Central memory CD8-positive, alpha-beta T cell (primary cell): ENCODE measurements at places on chromosomes 16 and 17.
A peak's percentile ranks its signal among the peaks of the same experiment; 100 is the strongest.

DNA sequence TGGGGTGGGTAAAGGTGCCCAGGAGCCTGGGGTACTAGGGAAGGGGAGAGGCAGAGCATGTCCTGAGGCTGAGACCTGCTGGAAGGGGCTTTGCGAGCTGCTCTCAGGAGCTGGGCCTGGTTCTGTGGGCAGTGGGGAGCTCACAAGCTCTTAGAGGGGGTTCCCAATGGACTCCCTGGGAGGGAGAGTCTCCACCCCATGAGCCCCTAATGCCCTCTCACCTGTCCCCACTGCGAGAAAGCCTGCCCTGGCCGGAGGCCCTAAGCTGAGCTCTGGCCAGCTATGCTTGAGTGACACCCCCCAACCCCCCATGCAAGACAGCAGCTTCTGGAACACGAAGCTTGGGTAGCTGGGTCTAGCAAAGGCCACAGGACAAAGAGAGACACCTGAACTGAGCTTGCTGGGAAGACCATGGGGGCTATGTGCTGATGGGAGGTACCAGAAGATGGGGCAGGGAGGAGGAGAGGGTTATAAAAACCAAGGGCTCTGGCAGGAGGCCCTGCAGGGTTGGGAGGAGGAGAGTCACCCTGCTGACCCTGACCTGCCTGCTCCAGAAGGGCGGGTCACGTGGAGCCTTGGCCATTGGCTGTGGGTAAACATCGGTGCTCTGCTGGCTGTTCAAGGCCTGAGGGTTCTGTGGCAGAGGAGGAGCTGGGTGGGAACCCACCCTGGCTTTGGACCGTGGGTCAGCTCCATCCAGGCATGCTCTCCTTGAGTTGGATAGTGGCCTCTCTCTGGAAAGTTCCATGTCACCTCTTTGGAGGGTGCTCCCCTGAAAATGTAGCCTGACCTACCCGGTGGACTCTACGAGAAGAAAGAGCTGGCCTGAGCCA lies 106.7 kb downstream of the RAB11FIP4 start:
- no peak for DNase-seq

DNA sequence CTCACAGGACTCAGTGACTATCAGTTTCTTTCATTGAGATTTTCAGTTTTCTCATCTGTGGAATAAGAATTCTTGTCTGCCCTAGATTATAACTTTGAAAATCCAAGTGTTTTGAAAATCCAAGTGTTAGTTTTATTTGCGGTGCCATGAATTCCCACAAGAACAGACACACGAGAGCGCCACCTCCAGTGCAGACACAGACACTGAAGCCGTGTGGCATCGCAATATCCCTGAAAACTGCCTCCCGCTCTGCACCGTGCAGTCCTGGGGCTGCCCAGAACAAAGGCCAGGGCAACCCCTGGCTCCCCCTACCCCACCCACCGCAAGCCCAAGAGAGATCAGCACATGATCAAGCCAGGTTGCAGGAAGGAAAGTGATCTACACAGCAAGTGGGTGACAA lies 229.5 kb upstream of the ASIC2 start:
- DNase-seq, result no peak

DNA sequence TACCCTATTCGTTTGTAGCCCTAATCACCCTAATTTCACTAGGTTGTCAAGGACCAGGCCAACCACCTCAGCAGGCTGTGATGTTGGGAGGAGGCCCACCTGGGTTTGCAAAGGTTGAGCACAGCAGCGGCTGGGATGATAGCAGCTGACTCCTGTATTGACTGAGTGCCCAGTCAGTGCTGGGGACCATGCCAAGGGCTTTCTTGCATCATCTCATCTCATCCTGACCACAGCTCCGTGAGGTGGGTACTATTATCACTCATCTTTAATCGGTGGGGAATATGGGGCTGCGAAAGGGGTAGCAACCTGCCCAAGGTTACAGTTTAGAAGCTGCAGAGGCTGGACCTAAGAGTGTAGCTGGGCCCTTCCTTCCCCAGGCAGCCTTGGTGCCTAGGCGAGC lies 11.7 kb downstream of the ATPAF2 start:
- DNase-seq, result no peak

- no peak for DNase-seq
These were observed 23.2 kb downstream of the MAP3K14 start for GRCh38 chr17:45293413-45294211.

GRCh38 chr17:76812263-76812662 lies 55.9 kb upstream of the MGAT5B start:
- no peak for DNase-seq

DNA sequence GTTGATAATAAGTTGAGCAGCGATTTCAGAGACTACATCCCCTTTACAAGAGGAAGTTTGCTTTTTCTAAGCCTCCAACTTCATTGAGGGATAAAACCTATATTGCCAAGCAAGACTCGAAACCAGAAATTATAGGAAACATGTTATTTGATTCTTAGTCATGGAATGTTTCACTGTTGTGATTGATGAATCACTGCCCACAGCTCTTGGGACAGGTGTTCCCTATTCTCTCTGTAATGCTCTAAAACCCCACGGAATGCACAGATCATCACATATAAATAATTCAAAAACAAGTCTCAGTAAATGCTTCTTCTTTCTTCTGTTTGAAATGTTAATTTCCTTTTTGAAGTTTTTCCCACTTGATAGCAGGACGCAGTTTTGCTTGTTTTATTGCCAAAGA lies 809.5 kb upstream of the GOT2 start:
- no peak for DNase-seq

- DNase-seq, result peak; percentile 37
These were observed 1.4 kb upstream of the ALDOA start for GRCh38 chr16:30063893-30064728.

- DNase-seq, result no peak
These were observed 1.6 kb downstream of the BFAR start for GRCh38 chr16:14634389-14634725.

DNA sequence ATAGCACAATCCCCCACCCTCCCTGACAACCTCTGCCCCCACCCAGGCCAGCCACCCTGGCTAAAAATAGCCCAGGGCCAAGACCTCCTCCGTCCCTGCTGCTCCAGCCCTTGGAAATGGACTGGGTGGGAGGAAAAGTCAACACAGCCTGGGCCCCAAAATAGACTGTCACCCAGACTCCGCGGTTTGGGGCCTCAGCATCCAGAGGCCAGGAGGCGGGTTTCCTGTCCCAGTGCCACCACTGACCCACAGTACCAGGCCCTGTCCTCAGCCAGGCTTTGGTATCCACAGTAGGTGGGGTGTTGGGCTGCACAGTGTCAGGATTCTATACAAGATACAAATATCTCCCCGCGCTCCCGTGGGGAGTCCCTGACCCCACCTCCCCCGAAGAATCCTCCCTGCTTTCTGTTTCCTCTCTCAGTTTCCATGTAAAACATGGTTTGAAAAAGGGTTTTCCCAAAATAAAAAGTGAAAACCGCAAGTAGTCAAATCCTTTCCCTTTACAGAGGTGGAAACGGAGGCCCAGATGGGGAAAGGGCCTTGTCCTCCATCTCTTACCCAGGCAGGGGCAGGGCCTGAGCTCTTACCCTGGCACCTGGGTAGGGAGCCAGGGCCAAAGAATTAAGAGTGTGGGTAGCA lies 20.1 kb downstream of the CPNE2 start:
- DNase-seq, result no peak

DNA sequence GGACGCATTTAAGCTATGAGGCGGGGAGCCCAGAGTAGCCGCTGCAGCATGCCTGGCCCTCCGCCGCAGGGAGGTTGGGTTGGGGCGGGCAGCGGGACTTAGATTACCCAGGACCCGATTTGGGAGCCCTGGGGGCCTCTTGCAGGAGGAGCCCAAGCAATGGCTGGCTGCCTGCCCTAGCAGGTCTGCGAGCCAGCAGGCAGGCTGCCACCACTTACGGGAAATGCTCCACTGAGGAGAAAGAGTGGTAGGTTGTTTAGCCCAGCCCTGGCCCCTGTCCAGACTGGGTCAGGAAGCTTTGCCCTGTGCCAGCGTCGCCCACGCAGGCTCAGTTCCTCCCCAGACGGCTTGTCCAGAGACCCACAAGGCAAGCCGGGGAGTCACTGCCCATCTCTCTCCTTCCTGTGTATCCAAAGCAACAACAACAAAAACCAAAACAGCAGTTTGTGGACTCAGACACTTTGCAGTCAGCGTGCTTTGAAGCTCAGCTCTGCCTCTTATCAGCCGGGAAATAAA lies 10.3 kb upstream of the TVP23A start:
- DNase-seq, result no peak

GRCh38 chr16:64434526-64435069 lies 687.3 kb downstream of the CDH11 start:
- no peak for DNase-seq

GRCh38 chr17:21211825-21212479 lies 2.0 kb downstream of the TMEM11 start:
- DNase-seq, result no peak

GRCh38 chr17:38881600-38882191 lies 11.8 kb downstream of the LASP1 start:
- no peak for DNase-seq

DNA sequence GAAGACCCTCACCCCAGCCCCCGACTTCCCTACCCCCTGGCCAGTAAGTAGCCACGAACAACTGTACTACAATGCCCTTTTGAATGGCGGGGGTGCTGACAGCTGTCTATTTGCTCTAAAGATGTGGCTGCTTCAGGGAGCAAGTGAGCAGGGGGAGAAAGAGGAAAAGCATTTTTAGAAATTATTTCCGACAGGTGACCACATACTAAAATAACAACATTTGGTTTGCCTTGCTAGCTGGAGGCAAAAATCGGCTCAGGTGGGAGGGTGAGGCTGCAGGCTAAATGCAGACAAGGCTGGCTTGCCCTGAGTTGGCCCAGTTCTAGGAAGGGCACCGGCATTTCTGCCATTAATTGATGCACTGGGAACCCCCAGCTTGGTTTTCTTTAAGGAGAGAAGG lies 188.5 kb downstream of the XYLT1 start:
- no peak for DNase-seq

DNA sequence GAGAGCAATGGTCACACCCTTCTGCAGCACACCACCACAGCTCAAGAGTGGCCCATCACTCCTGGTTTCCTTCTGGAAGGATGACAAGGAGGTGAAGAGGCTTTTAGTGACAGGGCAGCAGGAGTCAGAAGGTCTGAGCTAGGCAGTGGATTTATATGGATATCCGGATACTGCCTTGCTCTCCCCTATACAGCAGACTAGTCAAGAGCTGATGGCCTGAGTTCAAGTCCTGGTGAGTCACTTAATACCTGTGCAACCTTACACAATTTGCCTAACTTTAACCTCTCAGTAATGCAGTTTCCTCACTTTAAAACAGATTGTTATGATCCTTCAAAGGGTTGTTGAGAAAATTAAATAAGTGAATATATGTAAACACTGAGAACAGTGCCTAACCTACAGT lies 22.9 kb downstream of the MYO18A start:
- DNase-seq, result no peak

DNA sequence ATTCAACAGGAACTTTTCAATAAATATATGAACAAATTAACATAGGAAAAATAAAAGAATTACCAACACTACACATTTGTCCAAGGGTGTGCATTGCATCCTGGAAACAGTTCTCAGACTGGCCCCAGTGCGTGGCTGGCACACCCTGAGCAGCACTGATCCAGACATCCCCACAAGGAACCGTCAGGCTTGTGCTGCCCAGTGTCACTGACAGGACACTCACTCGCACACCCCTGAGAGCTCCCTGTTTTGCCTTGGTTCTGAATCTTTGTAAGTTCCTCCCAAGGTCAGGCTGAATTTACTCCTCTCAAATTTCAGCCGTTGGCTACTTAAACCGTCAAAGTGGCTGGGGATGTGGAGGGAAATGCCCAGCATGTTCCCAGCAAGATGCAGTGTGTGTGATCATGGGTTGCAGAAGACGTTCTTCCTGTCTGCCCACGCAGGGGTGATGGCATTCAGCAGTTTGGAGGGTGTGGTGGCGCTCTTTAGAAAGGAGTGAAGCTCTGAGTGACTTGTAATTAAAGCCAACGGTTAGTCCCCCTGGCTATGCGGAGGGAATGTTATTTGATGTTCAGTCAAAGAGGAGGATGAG lies 1.7 kb downstream of the MT2A start:
- DNase-seq, result no peak

- no peak for DNase-seq
These were observed 33.3 kb downstream of the GLG1 start for GRCh38 chr16:74573622-74574021.

DNA sequence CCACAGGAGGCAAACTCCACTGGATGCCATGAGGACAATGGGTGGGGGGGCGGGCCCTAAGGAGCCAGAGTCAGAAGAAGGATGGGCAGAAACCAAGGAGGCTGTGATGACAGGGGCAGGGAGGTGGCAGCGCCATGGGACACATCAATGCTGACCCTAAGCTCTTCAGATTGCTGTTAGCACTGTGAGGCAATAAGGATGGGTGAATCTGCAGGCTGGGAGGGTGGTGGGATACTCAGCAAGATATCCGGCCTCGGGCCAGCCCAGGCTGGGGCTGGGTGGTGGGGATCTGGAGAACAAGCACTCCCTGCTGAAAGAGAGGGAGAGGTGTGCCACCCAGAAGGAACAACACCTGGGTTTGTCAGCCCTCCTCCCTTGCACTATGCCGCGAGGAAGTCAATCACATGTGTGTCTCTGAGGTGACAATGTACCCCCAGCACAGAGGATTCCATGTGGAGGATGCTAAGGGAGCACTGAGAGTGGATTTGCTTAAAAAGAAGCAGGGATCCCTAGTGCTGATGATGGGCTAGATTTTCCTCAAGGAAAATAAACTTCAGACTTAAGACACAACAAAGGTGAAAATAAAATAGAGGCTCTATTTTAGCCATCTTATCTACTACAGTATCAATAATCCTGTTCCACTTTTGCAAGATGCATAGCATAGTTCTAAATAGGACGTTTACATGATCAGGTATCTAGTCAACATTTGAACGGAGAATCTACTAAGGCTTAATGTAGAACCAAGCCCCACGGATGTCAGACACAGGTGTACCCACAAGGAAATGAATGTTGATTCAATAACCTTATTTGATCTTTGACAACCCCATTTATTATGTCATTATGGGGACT lies 22.6 kb downstream of the SMPD3 start:
- no peak for DNase-seq

- no peak for DNase-seq
These were observed 15.8 kb upstream of the KANSL1 start for GRCh38 chr17:46208997-46209396.

DNA sequence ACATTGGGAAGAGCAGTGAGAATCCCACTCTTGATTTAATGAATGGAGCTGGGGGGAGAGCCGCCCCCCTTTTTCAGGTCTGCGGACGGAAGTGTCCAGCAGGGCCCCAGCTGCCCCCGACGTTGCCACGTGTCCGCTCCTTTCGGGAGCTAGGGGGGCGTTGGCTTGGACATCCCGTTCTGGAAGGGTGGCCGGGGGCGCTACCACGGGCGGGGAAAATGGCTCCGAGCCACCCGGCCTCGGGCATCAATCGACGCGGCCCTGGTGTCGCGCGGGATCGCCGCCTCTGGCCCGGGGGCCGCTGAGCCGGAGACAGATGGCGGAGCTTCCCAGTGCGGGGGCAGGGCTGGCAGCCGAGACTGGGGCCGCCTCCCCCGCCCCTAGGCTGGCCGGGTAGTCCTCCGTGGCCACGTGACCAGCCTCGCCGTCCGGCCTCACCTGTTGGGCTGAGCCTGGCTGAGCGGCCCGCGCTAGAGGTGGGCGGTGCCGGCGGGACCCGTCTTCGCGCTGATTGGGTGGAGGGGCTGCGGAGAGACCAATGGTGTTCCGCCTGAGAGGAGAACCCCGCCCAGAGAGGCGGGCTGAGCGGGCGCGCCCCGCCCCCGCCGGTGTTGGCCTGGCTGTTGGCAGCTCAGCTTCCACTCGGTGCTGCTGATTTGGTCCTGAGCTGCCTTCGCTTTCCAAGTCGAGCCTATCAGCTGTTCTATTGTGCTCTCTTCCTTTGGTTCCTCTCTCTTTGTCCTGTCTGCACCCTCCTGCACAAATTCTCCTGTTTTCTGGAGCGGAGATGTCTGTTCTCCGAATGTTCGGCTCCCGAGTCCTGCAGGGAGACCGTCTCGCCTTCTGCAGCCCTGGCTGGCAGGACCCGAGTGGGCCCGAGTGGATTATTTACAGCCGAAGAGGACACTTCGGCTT lies 8.3 kb downstream of the HS3ST3B1 start:
- DNase-seq, result peak; percentile 76
